ENCODE measurements at places on chromosomes 7 and 10. TPM values are rescaled to one million over a fixed set of nuclear protein-coding genes. Genes with fewer than 3 reads are reported as not detected.
A peak's percentile ranks its signal among the peaks of the same experiment; 100 is the strongest.

The ARMC3 gene
- not detected for total RNA-seq

- DNase-seq, result no peak
Measured at GRCh38 chr7:121085922-121086321, 97.4 kb downstream of the CPED1 start.

- no peak for DNase-seq
Measured at GRCh38 chr7:90621747-90622140, 25.6 kb downstream of the CDK14 start.

The ETV1 gene
- total RNA-seq, result 81.6 TPM

DNA sequence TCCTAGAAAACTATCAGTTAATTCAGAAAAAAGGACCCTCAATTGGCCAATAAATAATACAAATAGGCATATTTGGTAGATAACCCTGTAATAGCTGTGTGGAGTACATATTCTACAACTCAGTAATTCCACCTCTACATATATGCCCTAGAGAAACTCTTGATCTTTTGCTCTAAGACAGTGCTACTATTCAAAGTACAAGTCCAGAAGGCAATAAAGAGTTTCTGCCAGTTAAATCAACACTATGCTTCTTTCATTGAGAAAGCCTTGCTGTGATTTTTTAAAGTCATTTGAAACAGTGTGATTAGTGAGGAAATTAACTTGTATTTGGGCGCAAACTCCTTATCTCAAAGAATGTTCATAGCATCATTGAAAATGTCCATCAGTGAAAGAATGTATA is 75.6 kb downstream of the ZNRF2 start:
- DNase-seq, result no peak

DNA sequence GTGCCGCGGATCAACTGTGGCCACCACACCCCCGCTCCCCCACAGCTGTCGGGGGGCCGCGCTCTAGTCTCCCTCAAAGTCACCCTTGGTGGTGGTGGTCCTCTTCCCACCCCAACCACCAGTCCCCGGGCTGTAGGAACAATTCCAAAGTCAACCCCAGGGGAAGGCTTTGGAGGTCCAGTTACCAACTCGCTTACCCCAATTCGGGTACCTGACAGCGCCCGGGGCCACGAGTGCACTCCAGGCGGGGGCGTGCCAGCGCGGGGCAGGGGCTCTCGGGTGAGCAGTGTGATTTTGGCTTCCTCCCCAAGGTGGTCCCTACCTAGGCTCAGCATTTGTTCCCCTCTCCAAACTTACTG is 584 bp upstream of the ZMIZ1 start:
- no peak for DNase-seq

DNA sequence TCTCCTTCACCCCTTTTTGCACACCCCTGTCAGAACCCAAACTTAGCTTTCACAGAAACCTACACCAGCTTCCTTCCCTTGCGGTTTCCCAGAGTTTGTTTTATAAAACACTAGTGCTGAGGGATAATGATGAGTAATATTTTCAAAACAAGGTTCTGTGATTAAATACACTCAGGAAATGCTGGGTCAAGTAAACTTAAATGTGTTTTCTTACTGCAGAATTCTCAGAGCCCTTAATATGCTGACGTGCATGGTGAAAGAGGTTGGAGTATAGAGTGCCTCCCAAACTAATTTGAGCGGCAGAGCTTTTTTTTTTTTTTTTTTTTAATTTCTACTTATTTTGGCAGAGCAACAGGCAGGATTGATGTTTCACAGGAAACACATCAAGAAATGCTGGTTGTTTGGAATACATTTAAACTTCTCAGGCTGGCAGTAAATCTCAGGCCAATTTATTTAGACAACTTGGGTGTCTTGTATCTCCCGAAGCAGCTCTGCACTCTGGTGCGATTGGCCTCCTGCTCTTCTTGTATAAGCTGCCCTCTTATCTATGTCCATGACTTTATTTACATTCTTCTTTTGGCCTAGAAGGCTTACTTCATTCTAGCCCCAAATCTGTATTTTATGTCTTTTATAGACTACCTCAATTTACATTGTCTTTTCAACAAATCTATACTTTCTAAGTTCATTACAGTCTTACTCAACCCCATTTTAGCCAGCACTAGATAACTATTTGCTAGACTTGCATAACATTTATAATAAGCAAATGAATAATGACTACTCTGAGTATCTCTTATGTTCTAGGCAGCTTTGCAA is 165.4 kb downstream of the BMPER start:
- peak; percentile 98 for DNase-seq

- DNase-seq, result no peak
Measured at GRCh38 chr7:104230606-104231005, 22.8 kb upstream of the ORC5 start.

DNA sequence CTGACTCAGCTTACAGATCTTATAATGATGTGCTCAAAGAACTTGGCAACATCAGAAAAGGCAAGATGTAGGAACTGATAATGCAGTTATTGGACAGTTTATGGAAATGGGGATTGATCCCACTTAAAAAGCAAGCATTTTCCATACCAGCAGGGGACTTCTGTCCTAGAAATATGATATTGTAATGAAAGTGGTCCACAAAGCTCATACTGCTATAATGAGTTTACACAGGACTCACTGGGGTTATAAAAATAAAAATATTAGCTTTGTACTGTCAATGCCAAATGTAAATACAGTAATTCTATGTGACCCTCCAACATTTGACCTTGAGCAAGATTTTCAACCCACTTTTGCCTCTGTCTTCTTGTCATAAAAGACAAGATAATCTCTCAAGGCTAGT is 145.5 kb upstream of the SEM1 start:
- no peak for DNase-seq

- no peak for DNase-seq
Measured at GRCh38 chr10:129598413-129598812, 131.4 kb downstream of the MGMT start.

- DNase-seq, result no peak
Measured at GRCh38 chr10:31152421-31153135, 120.9 kb upstream of the ZNF438 start.

DNA sequence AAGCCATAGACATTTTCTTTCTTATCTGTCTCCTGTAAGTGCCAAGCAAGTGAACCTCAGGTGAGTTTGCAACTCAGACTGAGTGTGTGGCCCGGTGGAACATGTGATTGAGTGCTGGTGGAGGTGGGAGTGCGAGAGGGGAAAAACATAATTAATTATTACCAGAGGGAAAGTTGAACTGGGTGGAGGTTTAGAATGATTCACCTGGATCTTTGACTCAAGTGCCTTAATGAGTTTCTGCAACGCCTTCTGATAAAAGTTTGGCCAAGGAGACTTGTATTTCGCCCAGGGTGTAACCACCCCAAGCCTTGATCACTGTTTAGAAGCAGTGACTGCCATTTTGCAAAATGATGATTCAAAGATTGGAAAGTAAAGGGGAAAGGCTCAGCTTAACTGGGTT is 513.9 kb downstream of the GATA3 start:
- no peak for DNase-seq

DNA sequence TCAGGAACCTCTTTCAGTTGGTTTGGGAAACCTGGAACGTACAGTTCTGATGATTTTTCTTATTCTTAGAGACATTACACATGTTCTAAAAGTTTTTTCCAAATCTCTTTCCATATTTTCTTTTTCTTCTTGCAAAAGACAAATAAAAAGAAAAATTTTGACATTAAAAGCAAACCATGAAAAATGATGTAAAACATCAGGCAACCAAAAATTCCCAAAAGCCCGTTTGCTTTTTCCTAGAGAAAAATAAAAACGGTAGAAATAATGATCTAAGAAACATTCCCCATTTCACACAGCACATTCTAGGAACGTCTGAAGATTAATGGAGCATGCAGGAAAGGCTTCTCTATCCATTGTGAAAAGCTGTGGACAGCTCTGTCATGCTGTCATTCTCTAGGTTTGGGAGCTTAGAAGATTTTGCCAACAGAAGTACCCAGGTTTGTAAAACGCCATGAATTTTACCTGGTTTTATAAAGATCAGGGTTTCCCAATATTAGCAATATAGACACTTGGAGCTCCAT is 11.2 kb upstream of the PRTFDC1 start:
- DNase-seq, result no peak

DNA sequence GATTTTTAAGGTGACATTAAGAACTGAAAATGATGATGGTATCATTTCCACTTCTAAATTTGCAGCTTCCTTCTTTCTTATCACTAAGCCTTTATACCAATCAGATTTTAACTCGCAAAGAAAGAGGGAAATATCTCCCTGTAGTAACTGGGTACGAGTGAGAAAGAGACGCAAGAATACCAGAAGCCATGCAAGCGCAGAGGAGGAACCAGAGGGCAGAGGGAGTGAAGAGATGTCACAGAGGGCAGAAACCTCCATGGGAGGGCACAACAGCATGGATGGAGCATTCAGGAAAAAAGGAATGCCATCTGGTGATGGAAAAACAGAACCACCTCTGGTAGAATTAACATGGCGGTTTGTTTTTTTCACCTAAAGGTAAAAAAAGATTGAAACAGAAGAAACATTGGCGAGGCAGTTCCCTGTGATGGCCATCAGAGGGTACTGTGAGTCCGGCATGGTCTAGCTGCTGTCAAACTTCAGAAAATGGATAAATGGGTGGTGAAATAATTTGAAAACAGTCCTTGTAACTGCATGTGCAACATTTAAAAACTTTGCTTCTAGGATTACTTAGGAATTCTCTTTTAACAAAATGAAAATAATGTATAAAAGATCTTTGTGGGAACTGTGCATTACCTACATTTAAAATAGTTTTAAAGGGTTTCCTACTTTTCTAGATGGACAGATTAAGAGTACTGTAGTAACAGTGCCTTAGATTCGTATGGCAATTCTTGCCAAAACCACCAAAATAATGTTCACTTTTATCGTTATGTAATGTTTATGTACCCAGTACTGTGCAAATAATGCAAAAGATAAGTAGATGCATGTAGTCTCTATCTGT is 91.8 kb downstream of the ARHGAP12 start:
- peak; percentile 26 for DNase-seq

GRCh38 chr7:141686670-141687069 is 15.3 kb downstream of the DENND11 start:
- DNase-seq, result no peak

DNA sequence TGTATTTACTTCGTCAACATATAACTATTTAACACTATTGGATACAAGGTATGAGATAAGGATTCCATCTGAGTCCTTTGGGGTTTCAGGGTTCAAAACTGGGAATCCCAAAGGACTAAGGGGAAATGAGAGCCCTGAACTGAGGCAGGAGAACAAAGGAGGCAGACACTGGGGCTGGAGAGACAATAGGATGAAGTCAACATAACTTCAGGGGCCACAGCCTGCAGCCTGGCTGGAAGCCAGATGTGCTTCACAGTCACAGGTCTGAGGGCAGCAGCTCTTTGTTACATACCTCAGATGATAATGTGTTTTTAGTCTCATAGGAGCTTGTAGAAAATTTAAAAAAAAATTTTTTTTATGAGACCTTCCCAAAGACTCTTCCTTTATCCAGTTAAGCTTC is 73.3 kb downstream of the NRF1 start:
- no peak for DNase-seq

Measured in NCI-H460 (cell line).